Activated CD4-positive, alpha-beta T cell treated with anti-CD3 and anti-CD28 coated beads for 1 hour (primary cell): ENCODE measurements at places on chromosomes 13 and 19.

GRCh38 chr19:48867123-48867745, 1.2 kb downstream of the PLEKHA4 start:
- DNase-seq, result no peak

GRCh38 chr13:42279986-42280385, 8.0 kb downstream of the AKAP11 start:
- no peak for DNase-seq

GRCh38 chr13:40688781-40689180, 22.3 kb upstream of the FOXO1 start:
- DNase-seq, result no peak

DNA sequence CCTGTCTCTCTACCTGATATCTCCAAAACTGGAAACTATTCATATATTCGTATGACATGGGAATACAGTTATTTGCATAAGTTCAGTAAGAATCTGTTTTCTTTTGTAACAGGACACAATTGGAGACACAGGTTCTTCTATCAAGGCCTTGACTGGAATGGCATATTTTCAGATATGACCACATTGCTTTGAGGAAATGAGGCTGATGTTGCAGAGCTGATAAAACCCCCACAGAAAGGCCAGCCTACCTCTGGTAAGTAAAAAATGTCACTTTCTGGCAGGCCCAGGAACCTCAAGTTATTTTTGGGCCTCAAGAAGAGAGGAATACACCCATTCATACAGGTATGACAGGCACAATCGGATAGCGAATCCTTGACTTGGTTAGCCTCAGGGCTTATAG, 29.5 kb upstream of the KBTBD6 start:
- no peak for DNase-seq

- no peak for DNase-seq
These were observed 17.1 kb downstream of the C2CD4C start for GRCh38 chr19:391726-392374.

DNA sequence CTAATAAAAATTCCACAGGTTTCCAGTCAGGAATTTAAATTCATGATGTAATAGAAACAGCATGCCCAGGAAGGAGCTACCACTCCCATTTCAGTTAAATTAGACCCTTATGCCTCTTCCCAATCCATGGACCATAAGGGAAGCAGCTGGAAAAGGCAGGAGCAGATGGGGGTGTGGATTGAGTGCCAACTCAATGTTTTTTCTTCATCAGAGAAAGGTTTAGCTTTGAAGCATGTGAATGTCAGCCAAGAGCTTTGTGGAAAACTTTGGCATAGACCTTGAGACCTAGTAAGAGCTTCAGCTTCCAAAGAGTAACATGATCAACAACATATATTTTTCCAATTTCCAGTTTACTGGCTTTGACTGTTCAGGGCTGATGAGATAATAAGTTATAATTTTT, 2139.9 kb downstream of the PCDH9 start:
- DNase-seq, result no peak

DNA sequence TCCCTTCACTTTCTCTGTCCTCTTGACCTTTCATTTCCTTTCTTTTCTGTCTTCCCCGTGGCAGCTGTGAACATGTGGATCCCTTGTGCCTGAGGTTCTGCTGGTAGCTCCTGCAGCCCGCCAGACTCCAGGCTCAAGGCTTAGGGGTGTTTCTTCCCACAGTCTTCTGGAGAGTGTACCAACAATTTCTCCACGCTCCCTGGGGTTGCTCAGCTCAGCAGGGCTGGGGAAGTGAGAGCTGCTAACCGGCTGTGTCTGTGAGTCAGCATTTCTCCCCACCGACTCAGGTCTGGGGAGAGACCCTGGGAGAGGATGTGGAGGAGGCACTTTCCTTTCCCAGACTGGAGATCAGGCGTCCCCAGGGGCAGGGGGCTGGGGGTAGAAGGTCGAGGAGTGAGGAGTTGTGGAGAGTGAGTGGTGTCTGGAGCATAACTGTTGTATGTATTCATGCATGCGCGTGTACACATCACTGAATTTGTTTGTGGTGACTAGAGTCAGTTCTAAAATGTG, 193.6 kb downstream of the KCNRG start:
- DNase-seq, result no peak

DNA sequence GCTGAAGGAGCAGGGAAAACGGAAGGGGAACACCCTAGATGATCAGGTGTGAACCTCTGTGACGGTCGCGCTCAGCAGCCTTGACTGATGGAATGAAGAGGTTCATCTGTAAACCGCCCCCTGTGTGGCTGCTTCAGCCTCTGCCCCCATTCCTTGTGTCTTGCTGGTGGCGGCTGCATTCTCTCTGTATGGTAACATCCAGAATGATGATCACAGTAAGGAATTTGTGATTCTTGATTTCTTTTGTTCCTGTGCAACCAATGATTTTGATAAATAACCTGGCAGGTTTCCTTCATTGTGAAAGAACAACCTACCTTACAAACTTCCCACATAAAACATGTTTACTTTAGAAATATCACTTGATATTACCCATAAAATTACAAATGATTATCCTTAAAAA, 118.7 kb upstream of the MCF2L start:
- DNase-seq, result no peak
